Fibroblast of the aortic adventitia (primary cell): ENCODE measurements at places on chromosomes 5 and 9. TPM values are rescaled to one million over a fixed set of nuclear protein-coding genes. Genes with fewer than 3 reads are reported as not detected.

NIPAL4 gene
- under 0.01 TPM in 1 of 2 replicates, not detected in the other for total RNA-seq

PCDHA13 gene
- 0.08 TPM in 1 of 2 replicates, not detected in the other for total RNA-seq

SMIM33 gene
- total RNA-seq, result not detected in 2 replicates

CTXN3 gene
- total RNA-seq, result not detected in 2 replicates
